ENCODE measurements at places on chromosomes 7 and 10. TPM values are rescaled to one million over a fixed set of nuclear protein-coding genes. Genes with fewer than 3 reads are reported as not detected.

GRCh38 chr10:92502296-92502808, 71.5 kb downstream of the IDE start:
- DNase-seq, result no peak

DNA sequence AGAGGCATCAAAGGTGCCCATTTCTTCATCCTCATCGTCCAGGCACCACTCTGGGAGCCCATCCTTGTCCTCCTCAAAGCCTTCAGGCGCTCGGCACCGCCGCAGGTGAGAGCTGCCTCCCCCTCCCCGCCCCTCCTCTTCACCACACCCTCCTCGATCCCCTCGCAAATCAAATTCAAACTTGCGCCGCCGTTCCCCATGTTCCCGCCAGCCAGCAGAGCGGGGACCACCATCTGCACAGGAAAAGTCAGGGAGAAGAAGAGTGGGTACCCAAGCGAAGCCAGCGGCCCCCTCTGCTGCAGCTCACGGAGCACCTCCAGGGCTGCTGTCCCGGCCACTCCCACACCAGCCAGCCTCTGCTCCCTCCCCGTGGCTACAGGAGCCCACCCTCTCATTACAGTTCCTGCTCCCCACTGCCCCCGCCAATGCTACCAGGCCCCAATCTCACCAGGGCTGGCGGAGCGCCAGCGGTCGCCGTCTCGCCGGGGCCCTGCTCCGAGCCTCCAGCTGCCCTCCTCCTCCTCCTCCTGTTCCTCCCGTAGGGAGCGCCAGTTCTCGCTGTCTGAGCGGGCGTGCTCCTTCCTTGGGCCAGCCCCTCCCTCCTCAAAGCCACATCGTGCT, 7.7 kb downstream of the GIGYF1 start:
- DNase-seq, result no peak

DNA sequence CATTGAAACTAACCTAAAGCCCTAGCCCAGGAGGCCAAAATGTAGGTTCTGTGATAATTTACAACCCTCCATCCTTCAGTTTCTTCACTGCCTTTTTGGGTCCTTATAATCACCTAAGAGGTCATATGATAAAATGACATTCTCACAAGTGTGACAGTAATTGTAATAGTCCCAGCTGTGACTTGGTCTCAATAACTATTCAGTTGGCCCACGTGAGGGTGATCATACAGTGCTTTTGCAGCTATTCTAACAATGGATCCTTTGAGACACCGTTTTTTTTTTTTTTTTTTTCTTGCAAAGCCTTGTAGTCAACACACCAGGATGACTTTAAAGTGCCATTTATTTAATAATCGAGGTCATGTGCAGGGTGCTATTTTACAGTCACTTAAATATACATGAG, 760.0 kb downstream of the PHTF2 start:
- DNase-seq, result no peak

DNA sequence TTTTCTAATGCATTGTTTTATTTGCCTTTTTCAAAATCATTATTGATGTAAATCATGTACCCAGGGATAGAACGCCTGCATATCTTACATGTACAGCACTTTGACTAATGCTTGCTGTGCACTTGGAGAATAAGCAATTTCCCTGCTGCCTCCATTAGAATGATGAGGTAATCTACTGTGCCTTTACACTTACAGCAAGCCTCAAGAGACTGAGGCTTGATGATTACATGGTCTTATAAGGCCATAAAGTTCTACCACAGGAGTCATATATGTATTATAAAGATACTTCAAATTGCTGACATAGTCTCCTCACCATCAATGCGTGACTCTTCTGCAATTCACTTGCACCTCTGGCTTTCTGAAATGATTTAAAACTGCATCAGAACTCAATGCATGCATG, 328.6 kb upstream of the HGF start:
- DNase-seq, result no peak

- no peak for DNase-seq
These were observed 133.3 kb upstream of the HGF start for GRCh38 chr7:81903115-81903514.

DNA sequence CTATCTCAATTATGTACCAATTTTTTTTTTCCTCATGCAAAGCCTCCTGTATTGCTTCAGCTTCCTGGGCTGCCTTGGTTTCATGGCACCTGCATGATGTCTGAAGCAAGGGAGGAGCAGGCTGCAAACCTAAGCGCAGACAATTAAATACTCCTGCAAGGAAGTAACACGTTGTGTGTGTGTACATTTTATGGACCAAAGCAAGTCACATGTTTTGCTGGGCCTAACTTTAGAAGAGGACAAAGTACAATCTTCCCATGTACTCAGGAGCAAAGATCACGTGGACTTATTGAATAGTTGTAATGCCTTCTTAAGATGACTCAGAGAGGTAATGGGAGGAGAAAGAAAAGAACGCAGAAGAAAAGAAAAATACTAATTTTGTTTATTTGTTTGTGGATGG, 944.0 kb upstream of the C7orf33 start:
- no peak for DNase-seq

- DNase-seq, result no peak
These were observed 76.3 kb upstream of the CUX1 start for GRCh38 chr7:101740981-101741725.

DNA sequence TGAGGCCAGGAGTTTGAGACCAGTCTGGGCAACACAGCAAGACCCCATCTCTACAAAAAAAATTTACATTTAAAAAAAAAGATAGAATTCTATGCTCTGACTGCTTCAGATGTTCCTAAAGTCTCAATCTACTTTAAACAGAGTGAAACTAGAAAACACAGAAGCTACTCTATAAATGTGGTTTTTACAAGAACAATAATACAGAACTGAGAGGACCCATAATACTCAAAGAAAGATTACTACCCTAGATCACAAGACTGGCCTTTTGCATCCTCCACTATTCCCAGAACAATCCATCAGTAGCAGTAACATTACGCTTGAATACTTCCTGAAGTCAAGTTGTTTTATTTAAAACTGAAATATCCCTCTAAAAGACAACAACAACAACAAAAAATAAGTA, 119.4 kb downstream of the ZFAND4 start:
- no peak for DNase-seq

DNA sequence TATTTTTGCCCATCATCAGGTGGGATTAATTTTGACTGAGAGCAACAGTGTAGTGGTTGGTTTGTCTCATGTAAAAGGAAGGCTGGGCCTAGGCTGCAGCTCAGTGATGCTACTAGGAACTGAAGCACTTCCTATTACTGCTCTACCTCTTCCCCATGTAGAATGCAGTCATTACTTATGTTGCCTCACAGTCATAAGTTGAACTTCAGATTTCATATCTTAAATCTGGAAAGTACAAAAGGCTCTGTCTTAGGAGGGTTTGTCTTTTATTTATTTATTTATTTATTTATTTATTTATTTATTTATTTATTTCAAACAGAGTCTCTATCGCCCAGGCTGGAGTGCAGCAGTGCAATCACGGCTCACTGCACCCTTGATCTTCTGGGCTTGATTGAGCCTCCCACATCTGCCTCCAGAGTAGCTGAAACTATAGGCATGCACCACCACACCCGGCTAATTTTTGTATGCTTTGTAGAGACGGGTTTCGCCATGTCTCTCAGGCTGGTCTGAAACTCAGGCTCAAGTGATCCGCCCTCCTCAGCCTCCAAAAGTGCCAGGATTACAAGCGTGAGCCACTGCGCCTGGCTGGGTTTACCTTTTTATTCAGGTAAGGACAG, 721.7 kb upstream of the GALNT17 start:
- DNase-seq, result no peak

DNA sequence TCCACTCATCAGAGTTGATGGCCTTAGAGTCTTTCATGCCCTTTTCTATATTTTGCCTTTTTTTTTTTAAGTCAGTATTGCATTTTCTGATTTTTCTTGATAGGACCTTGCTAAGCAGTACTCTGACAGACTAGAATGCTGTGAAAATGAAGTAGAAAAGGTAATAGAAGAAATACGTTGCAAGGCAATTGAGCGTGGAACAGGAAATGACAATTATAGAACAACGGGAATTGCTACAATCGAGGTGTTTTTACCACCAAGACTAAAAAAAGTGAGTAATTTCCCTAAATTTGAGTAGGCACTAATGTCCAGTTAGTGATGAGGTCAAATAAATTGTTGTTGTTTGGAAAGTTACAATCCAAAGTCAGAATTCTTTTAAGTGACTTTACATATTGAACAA, 7.4 kb downstream of the NUB1 start:
- DNase-seq, result no peak

DNA sequence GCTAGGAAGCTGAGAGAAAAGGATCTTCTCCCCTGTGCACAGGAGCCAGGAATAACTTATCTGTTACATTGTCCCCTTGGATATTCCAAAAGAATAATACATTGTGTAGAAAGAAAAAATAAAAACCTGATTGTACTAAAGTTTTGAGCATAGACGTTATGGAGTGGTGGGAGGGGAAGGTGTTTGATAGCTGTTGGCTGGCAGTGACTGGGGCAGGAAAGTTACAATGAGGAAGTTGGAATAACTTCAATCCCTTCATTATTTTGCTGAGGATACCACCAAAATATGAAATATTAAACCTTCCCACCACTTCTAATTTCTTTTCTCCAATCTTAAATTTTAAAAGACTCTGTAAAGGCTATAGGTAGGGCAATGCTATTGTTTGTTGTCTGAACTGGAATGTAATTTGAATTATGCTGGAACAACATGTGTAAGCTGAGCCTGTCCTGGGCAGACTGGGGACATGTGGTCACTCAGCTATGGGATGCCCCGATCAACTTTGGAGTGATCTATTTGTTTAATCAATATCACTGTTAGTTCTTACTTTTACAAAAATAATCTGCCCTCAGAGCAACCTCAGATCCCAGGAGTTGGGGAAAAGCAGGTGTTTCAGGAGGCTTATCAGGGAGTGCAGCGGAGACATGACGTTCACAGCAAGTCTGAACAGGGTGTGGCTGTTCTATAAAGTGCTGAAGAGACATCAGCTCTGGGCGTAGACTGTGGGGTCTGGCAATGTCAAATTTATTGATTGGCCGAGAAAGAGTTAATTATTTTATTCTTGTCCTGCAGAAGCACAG, 20.8 kb downstream of the CYP3A43 start:
- DNase-seq, result no peak

The CFAP70 gene
- total RNA-seq, result 3.8 TPM

The LYZL1 gene
- not detected for total RNA-seq

The ACTL6B gene
- not detected for total RNA-seq

All from tibial nerve (tissue), 4 donors.